ENCODE measurements at places on chromosomes 4 and X. TPM values are rescaled to one million over a fixed set of nuclear protein-coding genes. Genes with fewer than 3 reads are reported as not detected.

- no peak for DNase-seq
Measured at GRCh38 chr4:88297212-88297516, 12.8 kb upstream of the PPM1K start.

WFS1 gene
- total RNA-seq: 91.3 TPM

SOWAHB gene
- total RNA-seq: not detected

- no peak for DNase-seq
Measured at GRCh38 chr4:61493041-61493440, 292.9 kb downstream of the ADGRL3 start.

GRCh38 chrX:13690836-13691235 lies 1.9 kb downstream of the RAB9A start:
- DNase-seq: no peak

BTC gene
- 1.6 TPM for total RNA-seq

PRPS1 gene
- 43.6 TPM for total RNA-seq

GRCh38 chrX:103704863-103705262 lies 5.8 kb upstream of the TMEM31 start:
- DNase-seq: no peak
